WTC11 (cell line): ENCODE measurements at places on chromosomes 4 and X. TPM values are rescaled to one million over a fixed set of nuclear protein-coding genes. Genes with fewer than 3 reads are reported as not detected.

- DNase-seq, result no peak
These were observed 7.2 kb downstream of the GNRHR start for GRCh38 chr4:67746797-67747495.

DNA sequence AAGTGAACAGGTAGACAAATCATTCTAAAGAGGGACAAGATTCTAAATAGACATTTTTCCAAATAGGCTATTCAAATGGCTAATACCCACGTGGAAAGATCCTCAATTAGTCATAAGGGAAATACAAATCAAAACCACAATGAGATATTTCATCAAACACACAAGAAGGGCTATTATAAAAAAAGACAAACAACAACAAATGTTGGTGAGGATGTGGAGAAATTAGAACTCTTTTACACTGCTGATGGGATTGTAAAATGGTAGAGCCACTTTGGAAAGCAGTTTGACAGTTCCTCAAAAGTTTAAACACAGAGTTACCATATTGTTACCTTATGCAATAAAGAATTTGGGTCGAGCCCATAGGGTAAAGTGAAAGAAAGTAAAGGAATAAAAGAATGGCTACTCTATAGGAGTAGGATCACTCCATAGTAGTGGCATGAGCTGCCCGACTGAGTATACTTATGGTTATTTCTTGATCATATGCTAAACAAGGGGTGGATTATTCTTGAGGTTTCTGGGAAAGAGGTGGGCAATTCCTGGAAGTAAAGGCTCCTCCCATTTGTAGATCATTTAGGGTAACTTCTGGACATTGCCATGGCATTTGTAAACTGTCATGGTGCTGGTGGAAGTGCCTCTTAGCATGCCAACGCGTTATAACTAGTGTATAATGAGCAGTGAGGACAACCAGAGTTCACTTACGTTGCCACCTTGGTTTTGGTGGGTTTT is 58.9 kb upstream of the FAM9C start:
- no peak for DNase-seq

- peak; percentile 69 for DNase-seq
These were observed 98.1 kb upstream of the MSX1 start for GRCh38 chr4:4761128-4761982.

DNA sequence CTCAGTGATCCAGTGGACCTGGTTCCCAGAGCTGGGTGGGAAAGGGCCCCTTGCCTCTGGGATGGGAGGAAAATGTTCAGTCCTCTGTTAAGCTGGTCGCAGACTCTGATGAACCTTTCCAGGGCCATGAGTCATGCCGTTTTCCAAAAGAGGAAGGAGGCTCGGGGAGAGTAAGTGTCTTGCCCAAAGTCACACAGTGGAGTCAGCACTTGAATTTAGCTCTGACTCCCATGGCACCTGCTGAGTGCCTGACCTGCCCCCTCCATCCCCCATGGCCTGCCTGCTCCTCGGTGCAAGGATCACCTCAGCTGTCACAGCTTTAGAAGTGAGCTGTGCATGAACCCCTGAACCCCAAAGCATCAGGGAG is 14.0 kb upstream of the KIAA0232 start:
- DNase-seq, result no peak

DNA sequence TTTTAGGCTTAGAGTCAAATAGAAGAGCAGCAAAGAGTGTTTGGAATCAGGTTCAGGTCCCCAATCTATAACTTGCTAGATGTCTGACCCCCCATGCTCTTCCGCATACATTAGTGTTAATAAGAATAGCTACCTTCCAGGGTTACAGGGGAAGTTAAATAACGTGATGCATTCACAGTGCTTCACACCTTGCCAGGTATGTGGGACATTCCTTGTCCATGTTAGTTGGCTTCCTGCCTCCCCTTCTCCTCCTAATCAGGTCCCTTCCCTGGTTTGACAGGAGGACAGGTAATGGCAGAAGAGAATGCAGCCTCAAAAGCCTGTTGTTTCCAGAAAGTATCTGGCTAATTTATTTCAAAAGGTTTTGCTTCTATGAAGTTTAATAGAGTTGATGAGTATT is 248.7 kb downstream of the MID1IP1 start:
- no peak for DNase-seq

- DNase-seq, result no peak
These were observed 29.2 kb downstream of the P2RY8 start for GRCh38 chrX:1507511-1508463.

DNA sequence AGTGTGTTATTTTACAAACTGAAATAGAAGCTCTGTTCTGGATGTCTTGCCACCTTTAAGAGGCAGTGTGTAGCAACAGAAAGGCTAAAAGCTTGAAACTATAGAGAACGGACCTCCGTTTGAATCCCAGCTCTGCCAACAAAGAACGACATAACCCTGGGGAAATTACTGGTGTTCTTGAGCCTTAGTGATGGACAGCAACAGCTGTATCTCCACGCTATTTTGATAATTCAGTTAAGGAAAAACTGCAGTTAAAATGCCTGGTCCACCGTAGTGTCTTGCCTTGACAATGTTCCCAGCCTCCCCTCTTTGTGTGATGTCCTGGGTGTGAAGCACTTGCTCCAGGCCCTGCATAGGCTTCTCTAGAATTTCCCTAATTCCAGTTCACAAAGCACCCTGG is 256.8 kb upstream of the HS3ST1 start:
- no peak for DNase-seq

- no peak for DNase-seq
These were observed 4.7 kb downstream of the ZXDB start for GRCh38 chrX:57596516-57596915.

CORIN gene
- 0.14 to 0.33 TPM (median 0.25 TPM) in 3 replicates for total RNA-seq

DNAAF6 gene
- total RNA-seq, result not detected in 3 replicates

BMPR1B gene
- total RNA-seq, result 0.77 to 1.1 TPM (median 1.1 TPM) in 3 replicates

TXK gene
- total RNA-seq, result 0.39 to 0.70 TPM (median 0.41 TPM) in 3 replicates

ITGB1BP2 gene
- 5.8 to 6.8 TPM (median 6.1 TPM) in 3 replicates for total RNA-seq
